ENCODE measurements at places on chromosomes 12 and 14.
A peak's percentile ranks its signal among the peaks of the same experiment; 100 is the strongest.

DNA sequence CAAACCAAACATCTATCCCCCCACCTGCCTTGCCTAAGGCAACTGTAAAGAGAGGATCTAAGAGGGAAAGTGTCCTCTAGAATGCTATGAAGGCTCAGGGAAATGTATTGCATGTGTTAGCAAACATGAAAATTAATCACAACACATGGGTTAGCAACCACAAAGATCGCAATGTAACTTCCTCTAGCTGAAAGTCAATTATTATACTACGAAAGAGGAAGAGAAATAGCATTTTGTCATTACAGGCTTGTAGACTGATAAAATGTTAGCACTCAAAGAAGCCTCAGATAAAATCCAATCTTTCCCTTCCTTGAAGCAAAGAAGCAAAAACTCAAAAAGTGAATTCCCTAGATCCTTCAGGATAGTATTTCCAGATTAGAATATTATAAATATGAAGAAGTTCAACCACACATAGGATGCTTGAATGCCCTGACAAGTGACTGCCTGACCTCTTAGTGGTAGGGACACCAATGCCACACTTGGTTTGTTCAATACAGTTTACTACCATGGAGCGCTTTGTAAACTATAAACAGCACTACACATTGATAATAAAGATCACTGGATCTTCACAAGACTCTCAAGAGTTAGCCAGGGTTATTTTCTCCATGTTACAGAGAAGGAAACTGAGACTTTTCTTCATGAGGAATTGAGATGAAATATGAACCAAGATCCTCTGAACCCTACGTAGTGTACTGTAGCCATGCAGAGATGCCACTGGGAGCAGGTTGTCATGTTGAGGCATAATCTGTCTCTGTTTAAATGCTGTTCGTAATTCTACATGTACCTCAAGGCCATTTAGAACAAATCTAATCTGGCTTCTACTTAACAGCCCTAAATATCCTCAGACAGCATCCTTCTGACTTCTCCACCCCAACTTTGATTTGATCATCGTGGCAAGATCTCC, 100.7 kb downstream of the ITPR2 start:
- DNase-seq, result no peak

GRCh38 chr14:54208751-54209150, 188.1 kb upstream of the CDKN3 start:
- DNase-seq, result no peak

GRCh38 chr12:125228519-125229260, 163.5 kb downstream of the AACS start:
- no peak for DNase-seq

DNA sequence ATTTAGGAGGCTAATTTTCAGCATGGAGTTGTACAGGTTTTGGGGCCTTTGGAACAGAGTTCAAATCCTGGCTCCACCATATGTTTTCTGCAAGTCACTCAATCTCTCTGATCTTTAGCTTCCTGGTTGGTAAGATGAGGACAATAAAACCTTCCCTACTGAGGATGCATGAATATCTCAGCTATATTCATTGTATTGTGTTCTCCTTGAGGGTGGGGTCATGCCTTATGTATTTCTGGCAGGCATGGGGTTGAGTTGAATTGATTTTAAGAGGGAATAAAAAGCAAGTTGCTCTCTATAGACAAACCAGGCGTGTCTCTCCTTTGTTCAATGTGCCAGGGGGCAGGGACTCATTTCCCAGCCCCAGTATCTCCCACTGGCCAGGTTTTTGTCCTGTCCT, 173.1 kb downstream of the C12orf75 start:
- DNase-seq, result no peak

DNA sequence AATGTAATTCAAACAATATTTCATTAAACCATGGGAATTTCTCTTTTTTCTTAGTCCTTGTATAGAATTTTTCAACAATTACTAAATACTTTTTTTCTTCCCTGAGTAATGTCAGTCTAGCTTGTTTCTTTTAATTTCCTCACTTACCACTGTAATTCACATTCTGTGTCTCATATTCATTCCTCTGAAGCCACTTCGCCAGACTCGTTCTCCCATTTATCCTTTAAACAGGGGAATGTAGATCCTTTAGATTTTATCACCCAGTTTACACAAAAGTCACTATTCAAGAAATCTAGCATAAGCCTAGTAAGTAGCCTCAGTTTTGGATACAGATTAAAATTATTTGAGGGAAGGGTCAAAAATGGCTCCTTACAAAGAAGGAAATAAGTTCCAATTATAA, 6.8 kb downstream of the USP15 start:
- no peak for DNase-seq

GRCh38 chr14:96603350-96604255, 101.4 kb downstream of the PAPOLA start:
- no peak for DNase-seq

- DNase-seq, result peak; percentile 42
These were observed 1.1 kb upstream of the TM9SF1 start for GRCh38 chr14:24196071-24197055.
